ENCODE measurements at places on chromosomes 1 and 21.

DNA sequence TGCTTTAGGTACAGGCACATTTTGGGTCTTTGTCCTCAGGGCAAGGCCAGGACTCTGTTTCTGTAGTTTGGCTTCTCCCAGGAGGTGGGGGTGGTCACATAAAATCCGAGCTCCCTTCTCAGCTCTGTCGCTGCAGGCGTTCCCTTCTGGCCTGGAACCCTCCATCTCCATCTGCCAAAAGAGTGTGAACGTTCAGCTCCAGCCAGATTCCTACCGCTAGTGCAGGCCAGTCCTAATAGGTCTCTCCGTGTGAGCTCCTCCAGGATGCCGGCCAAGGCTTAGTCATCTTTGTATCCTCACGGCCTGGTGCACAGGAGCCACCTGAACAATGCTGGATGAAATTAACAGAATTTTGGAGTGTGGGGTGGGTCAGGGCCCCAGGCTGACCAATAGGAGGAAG is 19.9 kb upstream of the KCNA10 start:
- DNase-seq = no peak

DNA sequence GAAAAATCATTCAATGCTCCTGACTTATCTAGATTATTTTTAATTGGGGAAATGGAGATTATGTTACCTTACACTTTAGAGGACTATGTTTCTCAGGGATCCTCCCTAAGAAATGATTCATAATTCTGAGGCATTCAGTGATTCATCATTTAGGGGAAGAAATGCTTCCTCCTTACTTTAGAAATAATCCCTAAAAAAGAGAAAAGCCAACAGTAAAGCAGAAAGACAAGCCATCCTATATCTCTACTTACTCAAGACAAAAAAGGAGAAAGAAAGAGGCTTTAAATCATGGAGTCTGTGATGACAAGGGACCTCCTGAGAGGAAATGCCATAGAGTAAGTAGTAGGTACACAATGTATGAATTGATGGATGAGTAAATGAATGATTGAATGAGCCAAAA is 137.0 kb downstream of the BRINP2 start:
- DNase-seq = no peak

DNA sequence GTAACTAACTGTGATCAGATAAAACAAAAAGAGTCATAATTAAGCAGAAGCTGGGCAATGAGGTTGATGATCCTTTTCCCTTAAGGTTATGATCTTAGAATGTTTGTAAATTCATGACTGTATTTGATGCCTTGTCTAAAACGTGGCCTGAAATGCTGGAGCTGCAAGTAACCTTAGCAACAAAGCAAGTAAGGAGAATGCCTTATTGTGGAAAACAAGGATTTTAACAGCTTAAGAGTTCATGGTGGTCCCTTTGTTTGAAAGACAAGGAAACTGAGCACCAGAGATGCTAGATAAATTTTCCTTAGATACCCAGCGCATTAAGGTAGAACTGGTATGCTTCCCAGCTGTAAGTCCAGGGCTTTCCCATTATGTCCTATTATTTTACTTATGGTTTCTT is 25.7 kb upstream of the XPR1 start:
- no peak for DNase-seq

GRCh38 chr1:198631292-198631691 is 7.5 kb upstream of the PTPRC start:
- DNase-seq = no peak

DNA sequence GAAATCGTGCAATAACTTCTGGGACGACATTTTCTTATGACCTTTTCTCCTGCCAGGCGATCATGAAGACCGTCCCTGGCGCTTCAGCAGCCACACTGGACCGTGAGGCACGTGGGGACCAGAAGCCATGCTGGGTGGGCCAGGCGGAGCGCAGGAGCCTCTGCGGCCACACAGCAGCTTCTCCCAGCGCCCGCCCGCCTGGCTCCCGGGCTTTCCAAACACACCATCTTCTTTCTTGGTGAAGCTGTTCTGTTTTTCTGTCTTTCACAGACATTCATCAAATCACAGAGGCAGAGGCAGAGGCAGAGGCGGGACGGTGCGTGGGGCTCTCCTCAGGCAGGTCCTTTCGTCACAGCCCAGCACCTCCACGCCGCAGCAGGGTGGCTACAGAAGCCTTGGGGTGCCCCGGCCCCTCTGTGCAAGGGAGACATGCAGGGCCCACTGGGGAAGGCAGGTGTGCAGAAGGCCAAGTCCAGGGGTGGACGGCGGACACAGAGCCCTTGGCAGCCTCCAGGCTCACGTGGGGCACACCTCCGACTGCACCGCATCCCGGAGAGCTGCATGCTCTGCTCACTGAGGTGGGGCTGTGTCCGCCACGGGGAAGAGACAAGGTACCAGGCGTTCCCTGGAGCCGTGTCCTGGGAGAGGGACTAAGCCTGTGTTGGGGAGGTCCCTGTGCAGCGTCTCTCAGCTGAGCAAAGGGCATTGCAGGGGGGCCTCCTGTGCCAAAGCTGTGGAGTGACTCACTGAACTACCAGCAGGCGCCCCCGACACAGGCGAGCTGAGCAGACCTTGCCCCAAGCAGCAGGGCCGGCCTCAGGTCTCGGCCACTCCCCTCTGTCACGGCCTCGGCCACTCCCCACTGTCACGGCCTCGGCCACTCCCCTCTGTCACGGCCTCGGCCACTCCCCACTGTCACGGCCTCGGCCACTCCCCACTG is 2.6 kb upstream of the TMEM240 start:
- no peak for DNase-seq

DNA sequence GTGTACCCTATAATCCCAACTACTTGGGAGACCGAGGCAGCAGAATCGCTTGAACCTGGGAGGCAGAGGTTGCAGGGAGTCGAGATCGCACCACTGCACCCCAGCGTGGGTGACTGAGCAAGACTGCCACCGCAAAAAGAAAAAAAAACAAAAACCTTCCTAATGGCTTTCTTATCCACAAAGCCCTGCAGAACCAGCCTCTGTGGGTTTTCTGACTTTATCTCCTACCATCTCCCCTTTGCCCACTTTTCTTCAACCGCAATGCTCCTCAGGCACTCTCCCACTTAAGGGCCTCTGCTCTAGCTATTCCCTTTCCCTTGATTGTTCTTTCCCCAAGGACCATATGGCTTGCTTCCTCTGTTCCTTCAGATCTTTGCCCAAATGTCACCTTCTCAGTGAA is 67.9 kb upstream of the PUM1 start:
- no peak for DNase-seq

DNA sequence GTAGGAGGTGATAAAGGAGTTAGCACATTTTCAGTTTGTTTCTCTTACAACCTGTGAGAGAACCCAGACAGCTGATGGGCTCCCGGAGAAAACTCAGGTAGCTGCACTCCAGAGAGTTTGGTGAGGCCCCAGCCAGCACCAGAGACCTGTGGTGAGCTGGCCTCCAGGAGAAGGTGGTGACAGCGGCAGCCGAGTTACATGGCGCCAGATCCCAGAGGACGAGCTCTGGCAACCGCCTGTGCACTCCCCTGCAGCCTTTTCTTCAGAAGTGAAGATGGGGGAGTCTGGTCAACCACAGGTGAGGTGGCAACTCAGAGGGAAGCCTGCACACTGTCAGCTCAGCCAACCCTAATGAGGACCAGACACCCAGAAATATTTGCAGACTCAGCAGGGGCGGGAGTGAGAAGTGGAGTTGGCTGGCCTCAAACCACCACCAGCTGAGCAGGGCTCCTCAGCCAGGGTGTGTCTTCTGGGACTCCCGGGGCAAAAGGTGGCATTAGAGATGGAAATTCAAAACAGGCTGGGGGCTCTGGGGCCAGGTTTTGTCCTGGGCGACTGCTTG is 209.7 kb downstream of the SETD4 start:
- DNase-seq = no peak

DNA sequence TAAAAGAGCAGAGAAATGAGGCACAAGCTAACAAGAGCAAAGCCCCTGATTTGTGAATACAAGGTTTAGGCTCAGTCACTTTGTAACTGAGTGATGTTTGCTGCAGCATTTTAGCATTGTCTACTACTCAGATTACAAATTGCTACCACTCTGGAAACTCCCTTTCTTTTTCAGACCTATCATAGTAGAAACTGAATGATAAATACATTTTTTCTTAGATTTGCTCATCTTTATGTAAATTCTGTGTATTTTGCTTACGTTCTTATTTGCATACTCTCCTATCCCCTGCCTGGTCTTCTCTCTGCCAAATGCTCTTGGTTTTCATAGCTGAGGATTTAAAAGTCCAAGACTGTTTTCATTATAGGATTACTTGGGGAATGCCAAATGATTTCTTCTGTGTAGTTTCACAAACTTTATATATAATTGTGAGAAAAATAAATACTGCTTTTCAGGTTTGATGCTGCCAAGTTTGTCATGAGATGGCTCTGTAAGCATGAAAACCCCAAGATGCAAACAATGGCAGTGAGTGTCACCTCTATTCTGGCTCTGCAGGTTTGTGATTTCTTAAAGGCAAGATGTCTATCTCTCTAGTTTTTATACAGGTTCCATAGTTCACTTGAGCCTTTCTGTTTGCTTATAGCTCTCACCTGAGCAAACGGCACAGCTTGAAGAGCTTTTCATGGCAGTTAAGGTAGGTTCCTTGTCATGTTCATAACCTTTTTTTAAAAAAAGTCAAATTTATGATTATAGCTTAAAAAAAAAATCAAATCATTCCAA is 24.7 kb downstream of the ZYG11A start:
- no peak for DNase-seq

GRCh38 chr1:220652995-220653394 is 37.2 kb upstream of the C1orf115 start:
- DNase-seq = no peak

DNA sequence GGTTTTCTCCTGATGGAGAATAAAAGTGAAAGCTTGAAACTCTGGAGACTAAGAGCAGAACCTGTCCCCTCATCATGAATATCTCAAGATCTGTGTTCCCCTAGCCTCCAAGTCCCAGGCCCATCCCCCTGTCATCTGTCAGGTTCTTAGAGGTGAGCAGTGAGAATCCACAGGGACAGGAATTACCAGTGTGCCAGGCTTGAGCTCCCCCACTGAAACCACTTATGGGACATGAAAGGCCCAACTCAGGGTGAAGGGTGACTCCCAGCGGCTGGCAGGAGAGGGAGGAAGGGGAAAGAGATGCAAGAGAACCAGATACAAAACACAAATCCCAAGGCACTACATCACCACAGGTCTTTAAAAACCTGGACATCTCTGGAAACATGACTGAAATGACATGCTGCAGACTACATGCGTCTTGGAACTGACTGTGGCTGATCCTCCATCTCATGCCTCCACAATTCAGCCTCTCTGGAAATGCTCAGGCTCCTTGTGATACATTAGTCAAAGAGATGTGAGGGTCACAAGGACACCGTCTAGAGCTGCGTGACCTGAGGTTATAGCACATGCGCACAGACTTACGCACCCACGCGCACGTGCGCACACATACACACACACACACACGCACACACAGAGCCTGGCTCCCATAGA is 6.8 kb upstream of the LY9 start:
- DNase-seq = no peak

GRCh38 chr1:58238846-58239245 is 307.7 kb downstream of the OMA1 start:
- DNase-seq = no peak

- DNase-seq = no peak
Measured at GRCh38 chr1:112219267-112219666, 176.7 kb upstream of the CTTNBP2NL start.
